Effector memory CD4-positive, alpha-beta T cell (primary cell): ENCODE measurements at places on chromosomes 16 and 17.

DNA sequence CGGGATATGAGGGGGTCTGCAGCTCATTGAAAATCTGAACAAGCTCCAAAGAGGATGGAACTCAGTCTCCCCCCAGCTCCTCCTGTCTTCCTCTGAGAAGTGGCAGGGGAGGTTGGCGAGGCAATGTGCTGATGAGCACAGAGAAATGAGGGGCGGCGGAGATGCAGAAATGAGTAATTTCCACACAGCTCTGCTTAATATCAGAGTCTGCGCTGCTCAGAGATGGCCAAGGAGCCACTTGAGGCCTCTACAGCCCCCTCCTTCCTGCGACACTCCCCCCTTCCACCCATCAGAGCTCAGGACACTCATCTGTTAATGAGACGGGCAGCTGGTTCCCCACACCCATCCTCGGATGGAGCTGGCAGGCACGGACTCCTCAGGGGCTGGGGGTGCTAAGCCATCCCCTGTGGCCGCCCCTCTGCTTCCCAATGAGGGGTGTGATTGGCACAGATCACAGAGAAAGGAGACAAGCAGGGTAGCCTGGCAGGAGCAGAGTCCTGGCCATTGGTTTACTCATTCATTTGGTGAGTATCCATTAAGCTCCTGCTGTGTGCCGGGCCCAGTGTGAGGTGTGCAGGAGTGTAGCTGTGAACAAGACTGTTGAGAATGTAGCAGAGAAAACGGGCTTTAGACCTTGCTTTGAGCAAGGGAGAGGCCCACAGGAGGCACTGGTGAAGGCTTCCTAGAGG is 12.7 kb upstream of the CRHR1 start:
- no peak for DNase-seq

DNA sequence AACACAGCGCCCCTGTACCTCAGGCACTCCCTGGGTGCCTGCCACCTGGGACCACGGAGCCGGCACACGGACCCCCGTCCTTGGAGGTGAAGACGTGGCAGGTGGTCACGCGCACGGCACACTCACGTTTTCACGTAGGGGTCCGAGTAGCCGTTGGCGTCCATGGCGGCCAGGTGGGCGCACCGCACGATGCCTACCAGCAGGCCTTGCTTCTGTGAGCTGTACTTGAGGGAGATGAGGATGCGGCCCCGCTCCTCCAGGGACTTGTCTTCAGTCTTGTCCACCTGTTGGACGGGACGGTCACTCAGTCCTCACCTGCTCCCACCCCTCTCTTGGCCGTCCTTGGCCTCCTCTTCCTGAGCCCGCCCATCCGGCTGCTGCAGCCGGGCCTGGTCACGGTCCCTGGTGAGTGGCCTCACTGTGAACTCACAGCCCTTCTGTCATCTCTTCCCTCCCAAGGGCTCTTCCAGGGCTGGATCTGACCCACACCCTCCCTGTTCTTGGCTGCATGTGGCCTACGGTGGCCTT is 18.8 kb downstream of the SCGB1C2 start:
- no peak for DNase-seq

DNA sequence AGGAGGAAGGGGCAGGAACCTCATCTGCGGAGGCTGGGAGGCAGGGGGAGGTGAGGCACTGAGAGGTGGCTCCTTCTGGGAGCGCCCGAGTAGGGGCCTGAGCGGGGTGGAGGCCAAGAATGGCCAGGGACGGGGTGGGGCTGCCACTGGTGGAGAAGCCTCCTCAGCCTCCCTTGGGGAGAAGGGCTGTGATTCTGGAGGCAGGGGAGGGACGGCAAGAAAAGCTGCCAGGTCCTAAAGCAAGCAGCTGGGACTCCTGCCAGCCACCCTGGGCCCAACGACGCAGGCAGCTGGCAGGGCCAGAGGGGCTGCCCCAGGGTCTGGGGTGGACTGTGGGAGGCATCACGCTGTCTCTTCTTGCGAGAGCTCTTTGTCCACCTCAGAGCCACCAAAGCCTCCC is 12.7 kb upstream of the MLKL start:
- no peak for DNase-seq

DNA sequence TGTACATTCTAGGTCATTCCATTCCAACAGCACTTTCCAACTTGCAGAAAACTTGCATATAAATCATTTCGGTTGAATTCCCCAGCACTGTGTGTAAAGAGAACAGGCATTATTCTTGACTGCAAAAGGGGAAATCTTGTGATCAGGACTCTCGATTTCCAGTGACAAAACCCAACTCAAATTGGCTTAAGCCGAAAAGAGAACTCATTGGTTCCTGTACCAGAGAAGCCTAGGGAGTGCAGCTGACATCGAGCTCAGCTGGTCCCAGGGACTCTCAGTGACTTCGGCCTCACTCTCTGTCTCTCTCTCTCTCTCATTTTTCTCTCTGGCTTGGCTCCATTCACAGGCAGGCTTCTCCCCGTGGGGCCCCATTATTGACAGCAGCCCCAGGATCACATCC is 30.7 kb downstream of the CD300LF start:
- no peak for DNase-seq

GRCh38 chr16:21324267-21324666 is 46.2 kb upstream of the CRYM start:
- no peak for DNase-seq

GRCh38 chr17:6548034-6548433 is 8.3 kb downstream of the PITPNM3 start:
- DNase-seq, result no peak

DNA sequence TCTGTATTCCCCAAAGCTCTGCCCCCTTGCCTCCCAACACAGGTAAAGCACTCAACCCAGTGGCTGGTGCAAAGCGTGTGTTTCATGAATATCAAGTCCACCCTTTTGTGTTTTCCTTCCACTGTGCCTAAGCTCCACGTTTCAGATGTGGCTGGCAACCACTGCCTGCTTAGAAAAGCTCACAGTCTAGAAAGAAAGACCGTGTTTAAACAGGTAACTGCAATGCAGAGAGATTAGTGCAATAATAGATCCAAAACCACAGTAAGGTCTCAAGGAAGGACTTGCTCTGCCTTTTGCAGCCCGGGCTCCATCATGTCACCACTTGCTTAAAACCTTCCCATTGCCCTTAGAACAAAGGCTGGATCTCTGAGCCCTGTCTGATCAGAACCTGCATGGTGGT is 240.2 kb upstream of the C16orf82 start:
- DNase-seq, result no peak

DNA sequence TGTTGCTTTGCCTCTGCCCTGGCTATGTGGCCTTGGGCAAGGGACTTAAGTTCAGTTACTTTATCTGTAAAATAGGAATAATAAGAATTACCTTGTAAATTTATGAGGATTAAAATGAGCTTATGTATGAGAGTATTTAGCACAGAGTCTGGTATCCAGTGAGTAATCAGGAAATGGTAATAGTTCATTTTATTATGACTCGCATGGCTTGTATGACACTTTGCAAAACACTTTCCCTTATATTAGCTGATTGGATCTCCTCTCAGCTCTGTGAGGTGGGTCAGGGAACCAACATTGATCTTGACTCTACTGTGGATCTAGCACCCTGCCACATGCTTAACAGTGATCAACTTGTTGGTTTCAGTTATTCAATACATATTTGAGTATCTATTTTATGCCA is 8.3 kb upstream of the CDH3 start:
- no peak for DNase-seq

GRCh38 chr16:57868913-57869520 is 66.7 kb upstream of the KIFC3 start:
- no peak for DNase-seq

DNA sequence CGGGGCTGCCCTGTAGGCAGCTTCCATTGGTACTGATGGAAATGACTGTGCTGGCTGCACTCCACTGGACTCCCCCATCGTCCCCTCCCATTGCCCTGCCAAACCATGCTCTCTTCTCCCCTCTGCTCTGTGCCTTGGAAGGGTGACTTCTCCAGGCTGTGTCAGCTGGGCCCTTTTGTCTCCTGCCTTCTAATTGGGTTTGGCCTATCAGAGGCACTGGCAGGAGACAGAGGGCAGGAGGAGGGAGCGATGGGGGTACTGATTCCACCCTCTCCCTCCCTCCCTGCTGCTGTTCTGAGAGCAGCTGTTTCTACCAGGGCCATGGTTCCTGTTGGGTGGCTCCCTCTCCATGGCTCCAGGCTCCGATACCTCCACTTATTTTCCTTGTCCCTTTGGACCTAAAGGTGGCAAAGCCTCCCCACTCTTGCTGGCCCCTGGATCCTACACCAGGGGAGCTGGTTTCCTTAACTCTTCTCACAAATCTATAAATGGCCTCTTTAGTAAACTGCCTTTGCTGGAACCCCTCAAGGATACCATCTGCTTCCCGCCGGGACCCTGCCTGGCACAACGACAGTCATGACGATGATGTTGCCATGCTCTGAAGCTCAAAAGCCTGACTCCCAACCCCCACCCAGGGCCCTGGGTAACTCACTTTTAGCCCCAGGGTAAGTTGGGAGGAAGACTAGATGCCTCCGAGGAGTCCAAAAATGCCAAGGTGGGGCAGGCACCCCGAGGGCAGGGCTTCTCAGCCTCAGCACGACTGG is 123.8 kb upstream of the RPL38 start:
- no peak for DNase-seq

- peak; percentile 51 for DNase-seq
Observed at GRCh38 chr17:30323262-30323894, 10.5 kb downstream of the TMIGD1 start.

DNA sequence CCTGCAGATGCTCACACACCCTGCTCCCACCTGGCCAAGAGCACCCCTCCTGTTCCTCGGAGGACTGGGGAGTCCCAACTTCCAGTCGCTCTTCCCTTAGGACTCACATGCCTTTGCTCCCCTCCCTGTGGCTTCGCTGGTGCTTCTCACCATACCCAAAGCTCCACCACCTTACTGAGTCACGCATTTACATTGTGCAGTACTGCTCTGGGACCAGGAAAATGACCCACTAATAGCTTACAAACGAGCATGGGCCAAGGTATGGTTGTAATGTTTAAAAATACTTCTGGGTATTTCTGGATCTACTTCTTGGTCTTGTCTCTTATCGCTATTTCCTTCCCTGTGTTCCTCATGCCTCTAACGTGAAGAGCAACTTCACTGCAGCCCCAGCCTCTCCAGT is 41.0 kb upstream of the CDRT4 start:
- no peak for DNase-seq

- DNase-seq, result no peak
Observed at GRCh38 chr16:24318680-24319079, 62.5 kb downstream of the CACNG3 start.

DNA sequence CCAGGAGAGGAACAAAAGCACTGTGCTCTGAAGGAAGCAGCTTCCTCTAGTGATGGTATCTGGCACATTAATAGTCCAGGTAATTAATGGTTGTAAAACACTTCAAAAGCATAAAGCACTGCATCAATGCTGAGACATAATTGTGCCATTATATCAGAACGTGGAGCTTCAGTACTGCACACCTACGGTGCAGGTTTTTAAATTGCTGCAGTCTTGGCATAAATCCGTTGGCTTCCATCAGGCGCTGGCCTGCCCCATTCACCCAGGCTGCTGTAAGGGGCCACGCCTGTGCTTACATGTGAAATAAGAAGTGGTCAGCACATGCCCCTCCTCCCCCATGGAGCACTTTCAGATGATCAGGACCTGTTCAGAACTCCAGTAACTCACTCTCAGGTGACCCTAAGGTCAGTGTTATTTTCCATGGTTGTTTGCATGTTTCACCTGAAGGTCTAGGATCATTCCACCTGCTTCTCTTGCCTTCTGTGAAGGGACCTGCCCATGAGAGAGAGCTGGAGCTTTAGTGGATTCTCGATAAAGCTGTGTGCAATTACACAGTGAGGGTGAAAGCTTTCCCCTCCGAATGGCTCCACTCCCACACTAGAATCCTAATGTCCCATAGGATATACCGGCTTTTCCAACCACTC is 345.3 kb downstream of the CA10 start:
- no peak for DNase-seq

DNA sequence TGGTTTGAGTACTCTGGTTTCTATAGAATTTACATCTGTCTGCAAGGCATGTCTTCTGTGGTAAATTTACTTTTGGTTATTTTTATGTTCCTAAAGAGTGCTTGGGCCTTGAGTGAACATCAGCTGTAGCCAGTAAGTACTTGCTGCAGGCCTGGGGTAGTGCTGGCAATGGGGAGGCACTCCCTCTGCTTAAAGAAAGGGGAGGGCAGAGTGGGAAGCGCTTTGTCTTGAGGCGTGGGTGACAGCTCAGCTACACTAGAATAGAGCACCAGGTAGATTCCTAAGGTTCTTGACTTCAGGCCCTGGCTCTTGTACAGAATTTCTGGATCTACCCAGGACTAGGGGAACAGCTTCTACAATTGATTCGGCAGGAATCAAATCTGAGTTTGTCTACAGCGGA is 50.6 kb downstream of the MPHOSPH6 start:
- no peak for DNase-seq

DNA sequence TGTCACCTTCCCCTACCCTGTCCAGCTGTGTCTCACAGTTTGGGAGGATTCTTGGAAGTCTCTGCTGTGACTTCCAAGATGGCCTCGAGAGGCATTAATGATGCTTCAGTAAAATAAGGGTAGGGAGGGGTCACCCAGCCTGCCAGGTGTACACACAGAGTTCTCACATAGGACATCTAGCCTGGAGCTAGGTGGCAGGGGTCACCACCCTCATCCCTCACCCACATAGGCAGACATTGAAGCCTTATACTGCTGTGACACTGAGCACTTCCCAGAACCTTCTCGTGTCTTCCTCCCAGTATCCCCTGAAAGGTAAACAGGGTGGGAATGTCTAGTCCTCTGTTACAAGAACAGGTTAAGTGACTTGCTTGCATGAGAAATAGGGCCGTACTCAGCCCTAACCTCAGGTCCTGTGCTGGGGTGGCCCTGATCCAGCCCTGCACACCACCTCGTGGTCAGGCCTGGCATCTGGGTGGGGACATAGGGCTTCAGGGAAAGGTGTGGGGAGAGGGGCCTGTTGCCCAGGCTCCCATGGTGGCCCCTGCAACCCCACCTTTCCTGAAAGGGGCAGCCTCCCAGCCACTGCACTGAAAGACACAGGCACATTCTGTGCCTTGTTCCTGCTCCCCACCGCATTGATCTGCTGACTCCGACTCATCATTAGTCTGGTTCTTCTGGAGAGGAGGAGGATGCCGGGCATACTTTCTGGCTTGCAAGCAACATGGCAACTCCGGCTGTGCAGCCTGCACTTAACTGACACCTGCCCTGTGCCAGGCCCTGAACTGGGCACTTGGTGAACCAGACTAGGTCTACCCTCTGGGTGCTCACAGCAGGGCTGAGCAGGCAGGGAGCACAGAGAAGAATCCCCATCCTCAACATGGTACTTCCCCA is 3.6 kb upstream of the MMP15 start:
- no peak for DNase-seq

- DNase-seq, result peak; percentile 31
Observed at GRCh38 chr17:7912927-7913524, 3.1 kb downstream of the RNF227 start.

DNA sequence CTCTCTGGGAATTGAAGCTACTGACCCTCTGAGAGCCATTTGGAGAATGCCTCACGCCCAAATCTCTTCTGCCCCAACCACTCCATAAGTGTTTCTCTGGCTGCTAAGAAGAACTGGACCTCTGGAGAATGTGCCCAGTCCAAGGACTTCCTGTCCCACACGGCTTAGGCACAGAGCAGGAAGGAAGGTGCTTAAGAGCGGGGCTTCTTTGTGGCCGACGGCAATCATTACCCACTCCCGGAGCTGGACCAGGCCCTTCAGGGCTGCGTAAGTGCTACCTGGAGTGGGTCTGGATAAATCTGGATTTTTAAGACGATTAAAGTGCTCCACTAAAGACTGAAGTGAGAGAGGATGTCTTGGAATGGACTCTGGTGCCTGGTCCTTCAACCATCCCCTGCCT is 1.8 kb downstream of the CCDC42 start:
- DNase-seq, result no peak
